ENCODE measurements at places on chromosomes 6 and 20. TPM values are rescaled to one million over a fixed set of nuclear protein-coding genes. Genes with fewer than 3 reads are reported as not detected.

Gene PCK1
- 4.4 TPM for total RNA-seq

DNA sequence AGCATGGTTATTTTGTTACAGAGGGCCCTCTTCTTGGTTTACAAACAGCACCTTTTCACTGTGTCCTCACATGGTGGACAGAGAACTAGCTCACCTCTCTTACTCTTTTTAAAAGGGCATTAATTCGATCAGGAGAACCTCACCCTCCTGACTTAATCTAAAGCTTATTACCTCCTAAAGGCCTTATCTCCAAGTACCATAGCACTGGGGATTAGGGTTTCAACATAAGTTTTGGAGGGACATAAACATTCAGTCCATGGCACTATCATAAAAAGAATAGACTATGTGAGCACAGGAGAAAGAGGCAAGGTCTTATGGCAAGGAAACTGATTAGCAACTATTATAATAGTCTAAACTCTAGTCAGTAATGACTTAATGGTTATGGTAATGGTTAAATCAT, 736.2 kb upstream of the ADGRB3 start:
- DNase-seq, result no peak

GRCh38 chr6:152863618-152864326, 113.2 kb downstream of the VIP start:
- no peak for DNase-seq

DNA sequence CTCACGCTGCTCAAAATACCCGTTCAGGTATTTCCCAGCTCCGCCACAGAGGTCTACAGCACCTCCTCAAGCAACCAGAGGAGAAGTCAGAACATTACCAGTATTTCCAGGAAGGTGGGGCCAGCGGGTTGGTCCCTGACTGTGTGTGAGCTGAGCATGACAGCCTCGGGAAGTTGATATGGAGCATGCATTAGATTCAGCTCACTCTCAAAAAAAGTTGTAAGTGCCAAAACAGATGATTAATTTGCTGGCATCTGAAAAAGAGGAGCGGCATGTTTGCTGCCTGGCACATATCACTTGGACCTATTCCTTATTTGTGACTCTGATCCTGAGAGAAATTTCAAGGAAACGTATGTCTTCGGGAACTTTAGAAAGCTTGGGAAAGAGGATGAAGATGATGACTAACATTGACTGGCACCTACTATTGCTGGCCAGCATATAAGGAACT, 32.3 kb downstream of the ELOVL2 start:
- DNase-seq, result no peak

DNA sequence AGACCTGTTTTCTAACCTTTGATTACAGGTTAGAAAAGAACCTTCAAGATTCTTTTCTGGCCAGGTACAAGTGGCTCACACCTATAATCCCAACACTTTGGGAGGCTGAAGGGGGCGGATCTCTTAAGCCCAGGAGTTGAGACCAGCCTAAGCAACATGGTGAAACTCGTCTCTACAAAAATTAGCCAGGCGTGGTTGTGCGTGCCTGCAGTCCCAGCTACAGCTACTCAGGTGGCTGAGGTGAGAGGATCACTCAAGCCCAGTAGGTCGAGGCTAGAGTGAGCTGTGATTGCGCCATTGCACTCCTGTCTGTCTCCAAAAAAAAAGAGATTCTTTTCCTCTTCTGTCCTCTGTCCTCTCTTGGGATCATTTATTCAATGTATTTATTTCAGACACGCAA, 14.5 kb downstream of the PPIL1 start:
- DNase-seq, result no peak

Gene TRMT6
- total RNA-seq, result 6.1 TPM

DNA sequence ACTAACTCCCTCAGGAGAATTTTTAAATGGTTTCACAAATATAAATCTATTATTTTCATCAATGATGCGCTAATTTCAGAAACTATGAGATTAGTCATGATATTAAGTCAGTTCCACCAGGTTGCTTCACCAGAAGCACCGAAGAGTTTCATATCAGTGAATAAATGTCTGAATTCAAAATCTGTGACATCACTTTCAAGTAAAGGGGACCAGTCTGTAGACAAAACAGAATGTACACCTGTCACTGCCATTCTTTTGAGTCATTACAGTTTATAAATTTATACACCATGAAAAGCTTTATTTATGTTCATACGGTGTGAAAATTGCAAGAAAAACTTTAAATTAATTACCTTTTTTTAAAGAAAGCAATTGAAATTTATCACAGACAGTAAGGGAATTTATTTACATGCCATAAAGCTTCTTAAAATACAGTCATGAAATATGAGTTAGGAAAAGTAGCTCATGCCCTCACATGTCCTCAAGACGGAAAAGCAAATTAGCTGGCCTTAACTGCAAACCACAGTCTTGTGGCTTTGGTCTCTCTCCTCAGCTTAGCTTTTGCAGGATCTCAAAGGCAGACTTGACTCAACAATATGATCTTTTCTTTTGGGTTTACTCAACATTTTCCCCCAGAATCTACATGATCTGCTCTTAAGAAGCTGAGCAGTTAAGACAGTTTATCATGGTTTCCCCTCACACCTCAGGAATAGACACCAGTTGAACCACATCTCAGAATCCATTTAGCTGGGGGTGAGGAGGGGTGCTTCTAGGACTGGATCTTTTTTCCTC, 177.7 kb upstream of the MCHR2 start:
- DNase-seq, result no peak

DNA sequence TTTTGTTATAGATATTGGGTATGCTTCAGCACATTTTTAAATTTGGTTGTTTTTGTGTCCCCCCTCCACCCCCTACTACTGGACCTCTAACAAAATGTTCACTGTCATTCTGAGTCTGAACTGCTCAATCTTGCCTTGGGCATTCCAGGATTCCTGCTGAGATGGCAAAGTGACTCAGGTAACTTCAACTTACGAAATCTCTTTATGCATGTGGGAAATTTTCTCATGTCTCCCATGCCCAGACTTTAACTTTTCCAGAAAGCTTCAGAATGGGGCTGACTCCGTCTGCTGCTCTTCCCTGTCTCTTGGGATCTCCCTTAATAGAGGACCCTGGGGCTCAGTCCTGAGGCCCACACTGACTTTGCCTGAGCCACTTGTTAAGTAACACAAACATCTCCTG, 14.0 kb downstream of the CYP39A1 start:
- DNase-seq, result no peak

DNA sequence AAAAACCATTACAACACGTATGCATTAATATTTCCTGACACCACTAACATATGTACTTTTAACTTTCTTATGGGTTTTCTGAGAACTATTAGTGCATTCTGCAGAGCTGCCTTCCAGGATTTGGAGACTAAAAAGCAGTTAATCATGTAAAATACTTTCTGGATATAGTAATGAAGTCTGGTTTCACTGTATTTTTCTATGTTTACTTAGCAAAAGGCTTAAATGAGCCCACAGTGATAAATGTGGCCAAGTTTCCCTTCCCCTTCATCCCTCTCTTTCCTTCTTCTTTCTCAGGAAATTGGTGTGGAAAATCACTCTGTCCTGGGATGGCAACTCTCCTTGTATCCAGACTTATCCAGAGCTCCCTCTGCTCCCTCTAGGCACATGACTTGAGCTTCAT, 29.7 kb upstream of the ENPP1 start:
- no peak for DNase-seq

Gene CABLES2
- total RNA-seq, result 18.1 TPM

Gene KIF25
- total RNA-seq, result not detected

Gene AURKA
- 8.4 TPM for total RNA-seq

GRCh38 chr20:16942756-16943155, 194.6 kb downstream of the OTOR start:
- DNase-seq, result no peak

DNA sequence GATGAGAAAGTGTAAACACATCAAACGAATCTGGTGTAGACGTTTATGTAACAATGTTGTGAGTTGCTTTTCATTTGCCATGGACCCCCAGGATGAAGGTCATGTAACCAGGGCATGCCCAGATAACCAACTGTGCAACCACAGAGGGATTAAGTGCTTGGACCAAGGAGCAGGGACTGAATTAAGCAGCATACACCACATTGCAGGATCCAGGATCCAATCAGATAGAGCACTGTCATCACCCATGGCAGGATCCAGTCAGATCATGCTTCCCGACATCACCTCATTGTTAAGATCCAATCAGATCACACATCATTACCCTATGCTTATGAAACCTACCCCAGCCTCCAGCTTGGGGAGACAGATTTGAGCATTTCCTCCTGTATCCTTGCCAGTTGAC, 74.3 kb upstream of the RCAN2 start:
- no peak for DNase-seq

DNA sequence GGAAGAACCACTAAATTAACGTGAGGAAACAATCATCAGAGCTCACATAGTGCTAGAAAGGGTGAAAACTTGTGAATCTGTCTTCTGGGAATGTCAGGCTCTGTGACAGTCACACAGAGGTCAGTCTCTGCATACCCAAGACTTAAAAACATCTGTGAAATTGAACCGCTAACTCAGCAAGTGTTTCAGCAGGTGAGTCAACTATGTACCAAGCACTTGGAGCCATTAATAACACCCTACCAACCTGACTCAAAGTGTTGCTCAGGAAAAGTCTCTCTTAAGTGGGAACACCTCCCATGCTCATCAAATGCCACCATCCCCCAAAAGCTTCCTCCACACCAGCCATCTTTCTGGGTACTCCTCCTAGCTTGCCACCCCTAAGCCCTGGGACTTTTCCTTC, 92.3 kb upstream of the CARMIL1 start:
- DNase-seq, result no peak

DNA sequence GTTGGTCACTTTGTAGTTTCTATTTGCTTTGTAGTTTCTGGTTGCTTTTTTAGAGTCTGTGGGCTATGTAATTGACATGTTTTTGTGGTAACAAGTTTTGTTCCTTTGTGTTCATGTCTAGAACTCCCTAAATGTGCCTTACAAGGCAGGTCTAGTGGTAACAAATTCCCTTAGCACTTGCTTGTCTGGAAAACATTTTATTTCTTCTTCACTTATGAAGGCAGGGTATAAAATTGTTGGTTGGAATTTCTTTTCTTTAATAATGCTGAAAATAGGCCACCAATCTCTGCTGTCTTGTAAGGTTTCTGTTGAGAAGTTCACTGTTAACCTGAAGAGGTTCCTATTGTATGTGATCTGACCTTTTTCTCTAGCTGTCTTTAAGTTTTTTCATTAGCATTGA, 383.6 kb downstream of the EPHA7 start:
- no peak for DNase-seq

GRCh38 chr6:149429427-149430360, 29.6 kb downstream of the SUMO4 start:
- no peak for DNase-seq

GRCh38 chr6:114007516-114007915, 36.6 kb upstream of the HDAC2 start:
- no peak for DNase-seq

- DNase-seq, result no peak
These were observed 146.9 kb downstream of the MACROD2 start for GRCh38 chr20:14142171-14142570.
